Left ventricle myocardium superior (tissue), 1 donor: ENCODE measurements at places on chromosomes 13 and 19.

DNA sequence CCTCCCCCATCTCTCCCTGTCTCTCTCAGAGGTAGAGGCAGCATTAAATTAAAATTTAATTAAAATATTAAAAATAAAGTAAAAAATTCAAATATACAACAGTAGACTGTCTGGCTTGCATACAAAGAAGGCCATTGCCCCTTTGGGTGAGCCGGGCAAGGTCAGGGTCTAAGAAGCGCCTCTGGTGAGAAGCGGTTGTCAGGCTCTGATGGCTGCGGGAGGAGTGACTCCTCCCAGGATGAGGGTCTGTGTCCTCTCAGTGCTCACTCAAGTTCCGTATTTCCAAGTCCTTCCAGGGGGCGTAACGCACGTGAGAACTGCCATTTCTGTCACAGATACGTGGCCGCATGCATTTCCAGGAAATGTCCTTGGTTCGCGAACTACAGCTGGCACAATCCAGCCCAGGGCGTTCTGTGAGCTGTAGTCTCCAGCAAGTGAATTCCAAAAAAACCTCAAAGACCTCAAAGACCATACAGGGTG is 737 bp upstream of the ZNF181 start:
- no peak for DNase-seq

GRCh38 chr13:99074693-99075092 is 96.8 kb upstream of the DOCK9 start:
- no peak for DNase-seq

DNA sequence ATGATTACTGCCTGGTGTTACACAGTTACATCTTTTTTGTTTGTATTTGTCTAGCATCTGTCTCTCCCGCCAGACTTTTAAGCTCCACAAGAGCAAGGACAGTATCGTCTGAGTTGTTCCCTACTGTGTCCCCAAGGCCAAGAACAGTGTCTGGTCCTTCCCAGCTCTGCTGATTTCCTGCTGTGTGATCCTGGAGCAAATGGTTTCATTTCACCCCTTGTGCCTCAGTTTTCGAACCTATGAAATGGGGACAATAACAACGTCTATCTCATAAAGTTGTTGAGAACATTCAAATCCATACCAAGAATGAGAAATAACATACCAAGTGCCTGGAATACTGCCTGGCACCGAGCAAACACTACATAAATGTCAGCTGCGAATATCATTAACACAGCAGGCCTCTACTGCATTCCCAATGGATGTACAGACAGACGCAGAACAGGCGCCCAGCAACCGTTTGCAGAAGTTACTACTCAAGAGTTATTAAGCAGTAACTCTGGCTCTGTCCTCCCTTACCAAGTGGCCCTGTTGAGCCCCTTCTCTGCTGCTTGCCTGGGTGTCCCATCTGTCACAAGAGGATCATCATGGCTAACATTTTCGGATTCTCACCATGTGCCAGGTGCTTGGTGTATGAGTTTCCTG is 11.4 kb downstream of the XRCC1 start:
- DNase-seq: no peak

GRCh38 chr13:34833562-34834182 is 108.4 kb upstream of the NBEA start:
- no peak for DNase-seq

DNA sequence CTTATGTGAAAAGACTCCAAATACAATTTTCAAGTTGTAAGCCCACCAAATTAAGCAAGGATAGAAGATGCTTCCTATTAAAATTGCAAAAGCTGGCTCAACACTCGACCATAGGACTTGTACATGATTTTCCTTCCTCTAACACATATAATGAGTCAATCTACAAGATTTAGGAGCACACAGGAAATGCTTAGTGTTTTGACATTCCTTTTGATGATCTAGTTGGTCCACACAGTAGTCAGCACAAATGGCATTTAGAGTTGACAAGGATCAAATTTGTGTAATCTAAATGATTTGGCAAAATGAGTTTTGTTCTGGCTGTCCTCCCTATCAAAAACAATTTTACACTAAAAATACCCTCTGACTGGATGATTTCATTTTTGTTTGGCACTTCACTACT is 340.2 kb downstream of the DIAPH3 start:
- DNase-seq: no peak

DNA sequence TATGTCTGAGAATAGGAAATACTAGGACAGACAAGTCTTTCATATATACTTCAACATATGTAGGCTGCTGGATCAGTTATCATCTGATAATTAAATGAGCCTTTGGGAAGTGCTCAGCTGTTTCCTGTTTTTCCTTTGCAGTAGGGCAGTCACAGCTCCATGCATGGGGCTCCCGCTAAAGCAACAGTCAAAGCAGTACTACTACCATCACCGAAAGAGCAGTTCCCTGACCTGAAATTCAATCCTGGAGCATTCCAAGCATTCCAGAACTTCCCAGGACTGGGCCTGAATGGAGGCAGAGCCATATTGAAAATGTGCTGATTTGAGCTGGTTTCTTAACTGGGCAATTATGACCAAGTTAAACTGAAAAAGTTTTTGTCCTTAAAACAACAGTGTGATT is 20.5 kb downstream of the MICU2 start:
- DNase-seq: no peak

GRCh38 chr13:72180253-72180952 is 313.4 kb upstream of the DACH1 start:
- no peak for DNase-seq

DNA sequence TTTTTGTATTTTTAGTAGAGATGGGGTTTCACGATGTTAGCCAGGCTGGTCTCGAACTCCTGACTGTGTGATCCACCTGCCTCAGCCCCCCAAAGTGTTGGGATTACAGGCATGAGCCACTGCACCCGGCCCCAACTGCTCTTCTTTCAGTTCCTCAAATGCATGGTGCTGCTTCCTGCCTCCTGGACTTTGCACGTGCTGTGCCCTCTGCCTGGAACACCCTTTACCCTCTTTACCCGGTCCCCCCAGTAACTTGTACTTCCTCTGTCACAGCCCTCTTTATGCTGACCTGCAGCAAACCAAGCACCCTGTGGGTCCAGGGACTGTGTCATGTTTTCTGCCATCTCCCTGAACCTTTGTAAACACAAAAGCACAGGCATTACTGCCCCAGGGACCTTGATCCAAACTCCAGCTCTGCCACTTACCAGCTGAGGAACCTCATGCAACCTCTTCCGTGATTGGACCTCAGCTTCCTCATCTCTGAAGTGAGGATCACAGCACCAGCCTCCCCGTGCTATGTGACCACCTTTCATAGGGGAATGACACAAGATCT is 3.8 kb downstream of the BLVRB start:
- peak; percentile 59 for DNase-seq

- peak; percentile 73 for DNase-seq
Observed at GRCh38 chr13:114027046-114027715, 53.3 kb upstream of the C13orf46 start.
